ENCODE measurements at places on chromosomes 4 and X.

DNA sequence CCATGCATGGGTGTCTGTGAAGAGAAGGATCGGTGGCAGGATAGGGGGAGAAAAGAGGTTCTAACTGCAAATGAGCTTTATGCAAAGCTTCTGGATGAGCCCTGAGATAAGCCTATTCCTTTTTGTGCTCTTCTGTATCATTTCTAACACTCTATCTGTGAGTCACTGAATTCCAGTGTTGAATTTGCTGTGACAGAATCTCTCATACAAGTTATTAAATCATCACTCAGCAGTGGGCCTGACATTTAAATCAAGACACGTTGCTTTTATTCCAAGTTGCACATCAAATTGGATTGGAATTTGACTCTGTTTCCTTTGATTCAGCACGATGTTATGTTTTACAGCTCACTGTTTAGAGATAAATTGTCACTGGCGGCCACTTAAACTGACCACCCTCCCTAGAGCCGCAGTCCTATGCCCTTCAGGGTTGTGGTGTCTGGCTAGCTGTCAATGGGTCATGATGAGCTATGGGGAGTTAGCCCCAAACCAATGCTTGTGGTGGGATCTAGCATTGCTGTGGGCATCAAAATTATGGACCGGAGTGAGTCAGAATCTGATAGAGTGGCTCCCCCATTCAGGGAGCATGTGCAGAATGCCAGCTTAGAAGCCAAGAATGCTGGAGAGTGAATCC is 42.7 kb downstream of the LHFPL1 start:
- no peak for DNase-seq

DNA sequence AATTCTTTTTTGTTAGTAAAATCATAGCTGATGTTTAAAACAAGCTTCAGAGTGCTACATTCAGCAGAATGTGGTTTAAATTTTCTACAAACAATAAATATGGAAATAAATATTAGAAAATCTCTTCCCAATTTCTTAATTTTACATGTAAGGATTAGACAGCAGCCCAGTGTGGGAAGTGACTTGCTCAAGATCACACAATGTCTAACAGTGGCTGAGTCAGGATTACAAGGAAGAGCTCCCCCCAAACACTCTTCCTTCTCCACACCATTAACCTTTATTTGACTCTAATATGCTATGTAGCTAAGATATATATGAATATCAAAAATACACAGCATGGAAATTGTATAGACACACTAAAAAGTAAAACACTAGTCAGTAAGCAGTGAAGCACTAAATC is 59.5 kb downstream of the SLC10A7 start:
- no peak for DNase-seq

DNA sequence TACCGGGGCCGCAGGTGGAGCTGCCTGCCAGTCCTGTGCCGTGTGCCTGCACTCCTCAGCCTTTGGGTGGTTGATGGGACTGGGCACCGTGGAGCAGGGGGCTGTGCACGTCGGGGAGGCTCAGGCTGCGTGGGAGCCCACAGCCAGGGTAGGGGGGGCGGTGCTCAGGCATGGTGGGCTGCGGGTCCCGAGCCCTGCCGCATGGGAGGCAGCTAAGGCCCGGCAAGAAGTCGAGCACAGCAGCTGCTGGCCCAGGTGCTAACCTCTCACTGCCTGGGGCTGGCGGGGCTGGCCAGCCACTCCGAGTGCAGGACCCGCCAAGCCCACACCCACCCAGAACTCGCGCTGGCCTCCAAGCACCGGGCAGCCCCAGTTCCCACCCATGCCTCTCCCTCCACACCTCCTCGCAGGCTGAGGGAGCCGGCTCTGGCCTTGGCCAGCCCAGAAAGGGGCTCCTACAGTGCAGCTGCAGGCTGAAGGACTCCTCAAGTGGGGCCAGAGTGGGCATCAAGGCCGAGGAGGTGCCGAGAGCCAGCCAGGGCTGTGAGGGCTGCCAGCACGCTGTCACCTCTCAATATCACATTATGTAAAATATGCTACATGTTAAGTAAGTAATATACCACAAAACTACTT is 104.1 kb downstream of the COX7B2 start:
- no peak for DNase-seq

GRCh38 chr4:91485415-91485814 is 818.4 kb upstream of the GRID2 start:
- DNase-seq = no peak

DNA sequence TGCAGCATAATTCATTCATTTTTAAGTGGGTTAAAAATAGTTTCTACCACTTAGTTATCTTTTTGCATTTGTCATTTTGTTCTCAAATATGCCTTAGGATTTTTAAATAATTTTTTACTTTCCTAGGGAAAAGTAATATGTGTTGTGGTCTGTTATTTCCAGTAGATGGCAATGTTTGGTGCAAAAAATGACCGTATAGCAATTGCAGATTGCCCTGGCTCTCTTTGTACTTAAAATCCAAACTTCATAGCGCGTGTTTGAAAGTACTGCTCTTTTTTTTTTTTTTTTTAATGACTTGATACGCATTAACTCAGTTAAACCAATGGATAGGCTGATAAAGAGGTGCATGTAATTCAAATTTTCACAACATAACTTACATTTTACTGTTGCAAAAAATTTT is 74.4 kb upstream of the RBMX start:
- peak; percentile 0 for DNase-seq

DNA sequence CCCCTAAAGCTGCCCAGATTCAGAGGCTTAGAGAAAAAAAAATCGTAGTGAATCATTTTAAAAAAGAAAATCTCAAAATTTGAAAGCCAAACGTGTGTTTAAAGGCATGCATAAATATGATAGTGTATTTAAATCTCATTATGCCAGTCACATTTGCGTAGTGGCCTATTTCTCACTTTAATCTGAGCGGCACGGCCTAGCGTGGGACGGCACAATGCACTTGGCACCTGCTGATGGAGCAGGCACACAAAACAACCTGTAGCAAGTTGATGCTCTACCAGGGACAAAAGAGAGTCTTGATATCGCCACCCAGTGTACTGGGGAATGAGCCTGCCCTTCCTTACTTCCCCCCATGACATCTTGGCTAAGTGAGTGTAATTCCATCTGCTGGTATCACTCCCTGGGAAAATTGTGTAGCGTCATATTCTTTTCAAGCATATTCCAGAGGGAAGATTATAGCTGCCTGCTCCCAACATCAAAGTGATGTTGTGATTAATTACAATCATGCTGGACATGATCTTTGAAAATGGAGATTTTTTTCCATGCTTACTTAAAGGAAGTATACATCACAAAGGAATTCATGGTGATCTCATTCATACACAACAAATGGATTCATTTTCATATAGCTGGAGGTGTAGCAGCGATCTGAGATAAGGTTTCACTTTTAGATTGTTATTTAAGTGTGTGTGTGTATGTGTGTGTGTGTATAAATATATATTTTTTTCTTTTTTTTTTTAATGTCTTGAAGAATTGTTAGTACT is 138.8 kb downstream of the DCTD start:
- DNase-seq = no peak

DNA sequence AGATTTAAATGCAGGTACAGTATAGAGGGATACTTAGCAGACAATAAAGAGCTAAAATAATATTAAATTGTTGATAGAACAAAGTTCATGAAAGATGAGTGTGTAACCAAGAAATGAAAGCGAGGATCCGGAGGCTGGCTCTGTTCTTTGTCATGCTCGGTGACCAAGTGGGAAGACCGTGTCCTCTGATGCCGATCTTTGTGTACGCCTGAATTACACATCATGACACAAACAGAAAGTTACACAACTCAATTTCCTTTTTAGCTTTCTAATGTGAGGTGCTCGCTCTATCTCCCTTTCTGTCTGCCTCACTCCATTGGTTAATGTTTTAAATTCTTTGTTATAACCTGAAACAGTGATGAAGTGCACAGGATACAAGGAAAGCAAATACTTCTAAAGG is 114.8 kb upstream of the NEIL3 start:
- DNase-seq = no peak

- no peak for DNase-seq
These were observed 249.4 kb downstream of the ADAMTS3 start for GRCh38 chr4:72319601-72320021.

- DNase-seq = no peak
These were observed 182.1 kb downstream of the ASB9 start for GRCh38 chrX:15087747-15088146.

- no peak for DNase-seq
These were observed 1882.9 kb upstream of the AGA start for GRCh38 chr4:179325181-179325580.

DNA sequence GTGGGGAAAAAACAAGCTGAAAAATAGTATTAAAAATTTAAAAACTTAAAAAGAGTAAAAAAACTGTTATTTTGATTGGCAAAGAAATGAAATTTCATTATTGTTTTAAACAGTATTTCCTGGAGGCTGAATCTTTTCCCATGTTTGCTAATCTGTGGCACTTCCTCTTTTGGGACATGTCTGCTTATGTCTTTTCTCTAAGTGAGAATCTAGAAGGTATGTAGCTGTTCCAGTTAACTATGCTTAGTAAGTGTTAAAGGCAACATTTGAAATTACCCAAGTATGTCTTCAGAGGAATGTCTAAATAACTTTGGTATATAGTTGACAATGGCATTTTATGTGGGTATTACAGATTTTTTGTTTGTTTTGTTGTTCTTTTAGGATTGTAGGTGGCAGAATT is 81.6 kb upstream of the TBC1D9 start:
- DNase-seq = no peak

- DNase-seq = no peak
These were observed 26.3 kb upstream of the KDM5C start for GRCh38 chrX:53251307-53251706.

DNA sequence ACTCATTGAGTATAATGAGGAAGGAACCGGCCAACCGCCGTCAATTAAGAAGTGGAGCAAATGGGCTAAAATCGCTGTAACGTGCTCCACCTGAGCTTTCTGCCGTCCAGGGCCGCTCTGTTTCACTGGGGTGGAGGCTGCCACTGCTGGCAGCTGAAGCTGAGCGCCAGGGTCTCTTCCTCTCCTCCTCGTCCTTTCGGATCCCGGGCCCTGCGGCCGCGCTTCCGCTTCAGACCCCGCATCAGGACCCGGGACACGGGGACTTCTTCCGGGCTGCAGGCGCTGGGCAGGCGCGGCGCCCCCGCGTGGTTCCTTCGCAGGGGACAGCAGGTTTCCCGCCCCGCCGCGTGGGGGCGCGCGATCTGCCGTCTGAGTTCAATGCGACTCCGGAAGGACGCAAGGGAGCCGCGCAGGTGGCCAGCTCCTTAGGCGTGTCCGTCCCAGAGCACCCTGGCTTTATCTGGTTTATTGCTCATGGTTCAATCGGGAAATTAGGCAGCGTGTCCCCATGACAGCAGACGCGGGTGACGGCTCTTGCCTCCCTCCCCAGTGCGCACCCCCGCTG is 519.8 kb downstream of the TRIML1 start:
- DNase-seq = no peak

GRCh38 chrX:22800360-22800759 is 199.4 kb upstream of the DDX53 start:
- no peak for DNase-seq

- peak; percentile 77 for DNase-seq
These were observed 81.8 kb upstream of the RBPJ start for GRCh38 chr4:26238778-26239679.

GRCh38 chr4:150784305-150784704 is 202.4 kb downstream of the MAB21L2 start:
- no peak for DNase-seq

GRCh38 chr4:187685247-187685646 is 310.3 kb upstream of the ZFP42 start:
- DNase-seq = no peak

DNA sequence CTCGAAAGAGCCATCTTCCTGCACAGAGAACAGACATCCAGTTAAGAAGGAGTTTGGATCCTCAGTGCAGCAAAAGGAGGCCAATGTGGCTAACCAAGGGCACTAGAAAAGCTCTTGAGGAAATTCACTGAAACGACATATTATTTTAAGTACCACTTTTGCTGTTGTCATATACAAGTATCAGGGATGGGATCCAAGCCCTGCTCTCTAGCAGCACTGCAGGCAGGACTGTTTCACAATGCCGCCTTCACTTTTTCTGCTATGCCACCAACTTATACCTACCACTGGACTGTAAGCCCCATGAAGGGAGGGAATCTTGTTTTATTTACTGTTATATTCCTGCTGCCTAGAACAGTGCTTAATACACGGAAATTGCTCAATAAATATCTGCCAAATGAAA is 299.0 kb downstream of the NR3C2 start:
- DNase-seq = no peak

GRCh38 chr4:3098346-3098745 is 23.9 kb downstream of the HTT start:
- DNase-seq = no peak

GRCh38 chr4:119238068-119238722 is 25.7 kb downstream of the USP53 start:
- DNase-seq = no peak
